ENCODE measurements at places on chromosomes 2 and 18. TPM values are rescaled to one million over a fixed set of nuclear protein-coding genes. Genes with fewer than 3 reads are reported as not detected.

SERPINB10 gene
- 1.8 TPM for polyA plus RNA-seq

CTAGE1 gene
- not detected for polyA plus RNA-seq

DNA sequence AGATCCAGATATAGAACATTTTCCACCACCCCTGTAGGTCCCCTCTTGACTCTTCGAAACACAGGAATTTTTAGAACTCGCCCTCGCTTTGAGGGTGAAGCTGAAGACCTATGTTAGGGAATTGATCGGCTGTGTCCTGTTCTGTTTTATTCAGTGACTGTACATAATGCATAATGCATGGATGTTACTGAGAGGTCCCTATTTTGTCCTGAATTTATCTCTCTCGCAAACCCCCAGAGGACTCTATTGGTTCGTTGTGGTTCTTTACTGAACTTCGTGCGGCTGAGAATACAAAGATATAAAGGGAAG, 431 bp upstream of the EIF5B start:
- no peak for DNase-seq

GRCh38 chr2:124884315-124884714, 859.2 kb downstream of the CNTNAP5 start:
- DNase-seq: no peak

DNA sequence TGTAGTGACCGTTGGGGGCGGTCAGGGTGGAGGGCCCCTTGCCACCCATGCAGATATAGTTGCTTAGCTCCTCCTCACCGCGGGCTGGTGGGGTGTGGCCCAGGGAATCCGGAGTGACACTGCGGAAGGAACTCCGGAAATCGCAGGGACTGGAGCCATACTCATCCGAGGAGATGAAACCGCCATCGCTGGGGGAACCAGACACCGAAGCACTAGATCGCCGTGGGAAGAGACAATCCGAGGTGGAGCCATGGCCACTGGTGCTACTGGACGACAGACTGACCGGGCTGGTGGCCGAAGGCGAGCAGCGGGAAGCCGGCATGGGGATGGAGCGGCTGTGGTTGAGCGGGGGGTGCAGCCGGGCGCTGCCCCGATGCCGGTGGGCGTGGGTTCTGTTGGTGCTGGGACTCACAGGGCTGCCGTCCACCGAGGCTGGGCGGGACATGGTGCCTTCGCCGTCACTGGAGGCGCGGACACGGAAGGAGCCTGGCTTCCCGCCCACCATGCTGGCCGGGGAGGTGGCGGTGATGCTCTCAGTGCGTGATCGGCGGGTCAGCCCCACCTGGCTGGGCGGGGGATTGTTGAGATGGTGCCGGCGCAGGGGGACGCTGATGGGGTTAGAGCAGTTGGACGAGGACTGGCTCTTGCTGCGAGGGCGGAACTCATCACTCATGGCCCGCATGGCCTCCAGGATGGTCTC, 2.2 kb downstream of the IRS1 start:
- no peak for DNase-seq
